ENCODE measurements at places on chromosomes 11 and 22.
A peak's percentile ranks its signal among the peaks of the same experiment; 100 is the strongest.

DNA sequence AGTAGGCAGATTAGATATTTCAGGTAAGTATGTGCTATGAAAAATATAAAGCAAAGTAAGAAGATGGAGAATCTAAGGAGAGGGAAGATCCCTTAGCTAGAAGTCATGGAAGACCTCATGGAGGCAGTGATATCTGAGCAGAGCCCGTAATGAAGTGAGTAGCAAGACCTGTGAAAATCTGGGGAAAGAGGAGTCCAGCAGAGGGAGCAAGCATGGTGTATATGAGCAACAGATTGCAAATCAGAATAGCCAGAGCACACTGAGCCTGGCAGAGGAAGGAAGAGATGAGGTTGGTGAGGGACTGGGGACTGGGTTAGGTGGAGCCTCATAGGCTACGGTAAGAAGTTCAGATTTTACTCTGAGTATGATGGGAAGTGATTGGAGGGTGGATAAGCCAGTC lies 9.4 kb downstream of the LHFPL7 start:
- no peak for DNase-seq

- peak; percentile 21 for DNase-seq
Measured at GRCh38 chr22:43060183-43060582, 29.0 kb downstream of the TTLL1 start.

GRCh38 chr22:38611559-38611958 lies 41.6 kb upstream of the DMC1 start:
- DNase-seq: no peak

DNA sequence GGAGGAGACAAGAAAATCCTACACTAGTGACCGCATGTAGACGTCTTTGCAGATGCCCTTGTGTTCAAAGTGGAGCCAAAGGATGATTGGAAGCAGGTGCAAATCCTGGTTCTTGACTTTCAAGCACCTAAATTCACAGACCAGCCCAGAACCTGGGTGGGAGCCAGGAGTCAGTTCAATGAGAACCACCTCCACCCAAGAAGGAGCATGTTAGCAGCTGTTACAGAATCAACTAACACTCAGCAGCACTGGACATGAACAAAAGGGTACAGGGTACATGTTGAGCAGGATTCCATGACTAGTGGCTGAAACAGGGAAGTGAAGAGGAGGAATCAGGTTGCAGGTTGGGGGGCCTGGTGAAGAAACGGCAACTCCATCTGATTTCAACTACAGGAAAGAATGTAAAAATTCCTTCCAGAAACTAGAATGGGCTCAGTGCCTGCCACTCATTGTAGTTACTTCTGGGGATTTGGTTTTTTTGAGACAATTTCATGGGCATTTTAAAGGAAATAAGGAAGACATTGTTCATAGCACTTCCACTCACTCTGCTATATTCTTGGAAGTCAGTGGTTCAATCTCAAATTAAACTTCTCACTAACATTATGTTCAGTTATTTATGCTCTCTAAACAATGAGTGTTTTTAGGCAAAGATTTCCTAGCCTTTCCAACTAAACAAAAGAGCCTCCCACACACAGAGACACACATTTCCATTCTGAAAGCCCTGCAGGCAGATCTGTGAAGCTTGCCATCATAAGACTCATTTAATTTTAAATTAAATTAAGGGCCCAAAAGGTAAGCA lies 173.3 kb downstream of the CADM1 start:
- no peak for DNase-seq

- no peak for DNase-seq
Measured at GRCh38 chr11:128210148-128210940, 377.0 kb downstream of the ETS1 start.

GRCh38 chr11:19445771-19446170 lies 205.0 kb upstream of the E2F8 start:
- DNase-seq: no peak

DNA sequence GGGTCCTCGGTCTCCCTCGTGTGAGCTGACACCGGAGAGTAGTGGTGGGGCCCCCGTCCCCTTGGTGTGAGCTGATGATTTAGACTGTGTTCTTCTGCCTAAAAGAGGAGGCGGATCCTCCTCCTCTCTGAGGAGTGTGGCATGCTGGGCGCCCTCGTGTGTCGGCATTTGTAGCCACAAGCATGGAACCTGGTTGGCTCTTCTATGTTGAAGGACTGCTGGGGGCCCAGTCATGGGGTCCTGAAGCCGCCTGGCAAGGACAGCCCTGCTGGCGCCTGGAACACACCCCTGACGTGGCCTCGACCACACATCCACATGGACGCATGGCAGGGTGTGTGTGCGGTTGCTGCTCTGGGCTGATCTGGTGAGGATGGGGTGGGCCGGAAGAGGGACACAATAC lies 50.2 kb downstream of the AP2A2 start:
- peak; percentile 26 for DNase-seq

GRCh38 chr11:19924311-19924710 lies 211.7 kb downstream of the NAV2 start:
- no peak for DNase-seq

- no peak for DNase-seq
Measured at GRCh38 chr11:2088746-2089535, 50.2 kb downstream of the IGF2 start.

- no peak for DNase-seq
Measured at GRCh38 chr11:119341222-119342022, 739 bp upstream of the C1QTNF5 start.

DNA sequence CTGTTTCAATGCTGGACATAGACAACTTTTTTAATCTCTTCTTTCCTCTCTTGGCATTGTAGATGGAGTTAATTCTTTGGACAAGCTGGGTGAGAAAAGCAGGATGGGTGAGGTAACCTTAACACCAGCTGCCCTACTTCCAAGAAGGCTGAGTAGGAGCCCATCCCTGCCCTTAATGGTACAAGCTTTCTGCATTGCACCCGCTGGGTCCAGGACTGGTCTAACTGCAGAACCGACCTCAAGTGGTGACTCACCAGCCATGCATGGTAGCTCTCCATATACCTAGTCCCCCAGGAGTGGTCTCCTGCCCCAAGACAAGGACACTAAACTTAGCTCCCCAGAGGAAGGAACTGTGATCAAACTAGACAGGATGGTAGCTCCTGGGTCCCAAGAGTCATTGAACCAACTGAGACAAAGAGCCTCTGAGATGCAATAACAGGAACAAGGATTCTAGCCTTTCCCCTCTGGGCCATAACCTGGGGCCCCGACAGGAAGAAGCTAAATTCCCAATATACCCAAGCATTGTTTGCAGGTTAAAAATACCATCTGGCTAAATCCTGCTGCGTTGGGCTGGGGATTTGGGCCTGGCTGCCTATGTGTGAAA lies 32.1 kb downstream of the RPL27A start:
- no peak for DNase-seq

DNA sequence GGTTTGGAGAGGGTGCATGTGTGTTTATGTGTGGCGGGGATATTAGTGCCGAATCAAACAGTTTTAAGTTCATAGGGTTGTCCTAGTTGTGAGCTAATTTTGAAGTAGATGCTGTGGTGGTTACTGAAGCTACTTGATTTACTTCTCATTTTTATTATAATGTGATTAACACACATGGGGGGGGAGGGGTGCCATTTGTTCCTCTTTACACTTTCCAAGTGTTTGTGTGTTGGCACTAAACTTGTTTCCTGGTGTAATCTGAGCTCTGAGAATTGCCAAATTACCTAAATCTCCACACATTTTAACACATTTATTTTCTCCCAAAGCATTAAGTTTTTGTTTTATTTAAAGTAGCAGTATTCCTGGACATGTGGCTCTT lies 60.1 kb downstream of the ZNRF3 start:
- peak; percentile 66 for DNase-seq

DNA sequence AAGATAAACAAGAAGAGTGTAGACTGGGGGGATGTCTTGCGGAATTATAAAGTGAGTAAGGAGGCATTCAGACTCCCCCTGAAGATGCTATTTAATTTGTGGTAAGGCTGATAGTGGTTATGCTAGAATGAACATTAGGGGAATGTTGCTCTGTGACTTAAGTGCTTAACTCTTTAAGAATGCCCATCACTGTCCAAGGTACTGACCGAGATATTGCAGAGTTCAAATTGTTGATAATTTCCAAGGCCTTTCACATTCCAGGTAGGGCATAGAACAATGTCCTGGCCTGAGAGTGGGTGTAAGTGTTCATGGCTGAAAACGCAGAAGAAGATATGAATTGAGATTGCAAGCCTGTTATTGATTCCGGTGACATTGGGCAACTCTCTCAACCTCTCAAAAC lies 90.3 kb upstream of the SEZ6L start:
- no peak for DNase-seq

DNA sequence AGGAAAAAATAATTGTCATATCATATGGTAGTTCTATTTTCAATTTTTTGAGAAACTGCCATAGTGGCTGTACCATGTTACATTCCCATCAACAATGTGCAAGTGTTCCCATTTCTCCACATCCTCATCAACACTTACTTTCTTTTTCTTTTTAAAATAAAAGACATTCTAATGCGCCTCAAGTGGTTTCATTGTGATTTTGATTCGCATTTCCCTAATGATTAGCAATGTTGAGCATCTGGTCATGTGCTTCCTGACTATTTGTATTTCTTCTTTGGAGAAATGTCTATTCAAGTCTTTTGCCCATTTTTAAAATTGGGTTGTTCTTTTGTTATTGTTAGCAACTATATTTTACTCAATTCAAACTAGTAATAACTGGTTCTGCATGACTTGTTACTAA lies 8.4 kb downstream of the MCHR1 start:
- no peak for DNase-seq

GRCh38 chr11:36997656-36998055 lies 399.6 kb upstream of the RAG2 start:
- DNase-seq: no peak

DNA sequence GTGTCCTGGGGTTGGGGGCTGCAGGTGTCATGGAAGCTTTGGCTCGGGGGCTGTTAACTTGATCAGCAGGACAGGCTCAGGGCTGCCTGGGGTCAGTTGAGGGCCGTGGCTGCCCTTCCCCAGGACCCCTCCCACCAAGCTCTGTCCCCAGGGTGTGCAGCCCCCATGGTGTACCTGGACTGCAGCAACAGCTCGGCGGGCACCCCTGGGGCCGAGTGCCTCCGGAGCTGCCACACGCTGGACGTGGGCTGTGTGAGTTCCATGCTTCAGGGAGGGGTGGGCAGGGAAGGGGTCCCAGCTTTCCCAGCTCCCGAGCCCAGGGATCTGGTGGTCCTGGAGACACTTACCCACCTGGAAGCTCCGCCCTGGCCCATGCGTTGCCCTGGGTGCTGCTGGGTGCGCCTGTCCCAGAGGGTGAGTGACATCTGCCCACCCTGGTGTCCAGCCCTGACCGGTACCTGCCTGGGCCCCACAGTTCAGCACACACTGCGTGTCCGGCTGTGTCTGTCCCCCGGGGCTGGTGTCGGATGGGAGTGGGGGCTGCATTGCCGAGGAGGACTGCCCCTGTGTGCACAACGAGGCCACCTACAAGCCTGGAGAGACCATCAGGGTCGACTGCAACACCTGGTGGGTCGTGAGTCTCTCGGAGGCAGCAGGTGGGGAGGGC lies 11.3 kb downstream of the MUC5B start:
- DNase-seq: no peak

DNA sequence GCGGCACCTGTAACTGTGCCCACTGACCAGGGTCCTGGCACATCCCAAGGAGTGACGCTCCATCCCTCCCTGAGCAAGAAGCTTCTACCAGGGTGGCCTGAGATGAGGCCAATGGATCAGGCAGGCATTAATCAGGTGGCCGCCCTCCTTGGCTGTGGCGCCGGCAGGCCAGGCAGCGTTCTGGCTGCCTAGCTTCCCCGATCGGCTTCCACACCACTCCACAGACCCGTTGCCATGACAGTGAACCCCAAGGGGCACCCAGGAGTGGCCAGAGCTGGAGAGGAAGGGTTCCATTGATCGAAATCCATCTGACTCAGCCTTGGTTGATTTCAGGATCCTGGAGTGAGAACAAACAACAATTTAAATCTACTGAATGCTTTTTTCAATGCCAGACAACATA lies 20.5 kb downstream of the LRRC55 start:
- no peak for DNase-seq

DNA sequence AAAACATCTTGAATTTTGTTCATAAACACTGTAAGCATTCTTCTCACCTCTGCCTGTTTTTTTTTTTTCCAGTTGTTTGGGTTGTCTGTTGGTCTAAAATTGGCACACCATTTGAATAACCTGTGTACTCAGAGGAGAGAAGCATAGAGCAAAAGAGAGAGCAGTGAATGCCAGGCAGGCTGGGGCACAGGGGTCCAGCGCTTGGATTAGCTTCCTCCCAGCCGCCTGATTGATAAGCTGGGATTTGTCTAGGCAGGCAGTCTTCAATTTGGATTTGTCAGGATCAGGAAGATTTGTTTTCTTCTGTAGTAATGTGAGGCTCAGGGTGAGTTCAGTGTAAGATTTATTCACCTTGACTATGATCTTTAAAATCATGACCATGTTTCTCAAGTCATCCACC lies 59.0 kb downstream of the ARL14EP start:
- DNase-seq: no peak

DNA sequence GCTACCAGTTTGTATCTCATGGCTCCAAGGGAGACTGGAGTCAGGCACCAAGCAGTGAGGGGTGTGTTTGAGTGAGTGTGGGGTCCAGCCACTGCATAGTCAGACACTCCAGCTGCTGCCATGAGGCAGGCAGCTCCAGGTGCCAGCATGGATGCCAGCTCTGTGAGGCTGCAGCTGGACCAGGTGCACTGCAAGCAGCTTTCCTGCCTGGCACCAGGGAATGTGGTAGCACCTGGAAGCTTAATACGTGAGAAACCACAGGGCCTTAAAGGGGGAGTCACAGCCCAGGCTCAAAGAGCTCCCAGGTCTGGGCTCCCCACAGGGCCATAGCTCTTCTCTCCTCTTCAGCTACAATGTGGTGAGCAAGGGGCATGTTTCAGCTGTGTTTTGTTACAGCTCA lies 817.8 kb upstream of the LUZP2 start:
- no peak for DNase-seq

DNA sequence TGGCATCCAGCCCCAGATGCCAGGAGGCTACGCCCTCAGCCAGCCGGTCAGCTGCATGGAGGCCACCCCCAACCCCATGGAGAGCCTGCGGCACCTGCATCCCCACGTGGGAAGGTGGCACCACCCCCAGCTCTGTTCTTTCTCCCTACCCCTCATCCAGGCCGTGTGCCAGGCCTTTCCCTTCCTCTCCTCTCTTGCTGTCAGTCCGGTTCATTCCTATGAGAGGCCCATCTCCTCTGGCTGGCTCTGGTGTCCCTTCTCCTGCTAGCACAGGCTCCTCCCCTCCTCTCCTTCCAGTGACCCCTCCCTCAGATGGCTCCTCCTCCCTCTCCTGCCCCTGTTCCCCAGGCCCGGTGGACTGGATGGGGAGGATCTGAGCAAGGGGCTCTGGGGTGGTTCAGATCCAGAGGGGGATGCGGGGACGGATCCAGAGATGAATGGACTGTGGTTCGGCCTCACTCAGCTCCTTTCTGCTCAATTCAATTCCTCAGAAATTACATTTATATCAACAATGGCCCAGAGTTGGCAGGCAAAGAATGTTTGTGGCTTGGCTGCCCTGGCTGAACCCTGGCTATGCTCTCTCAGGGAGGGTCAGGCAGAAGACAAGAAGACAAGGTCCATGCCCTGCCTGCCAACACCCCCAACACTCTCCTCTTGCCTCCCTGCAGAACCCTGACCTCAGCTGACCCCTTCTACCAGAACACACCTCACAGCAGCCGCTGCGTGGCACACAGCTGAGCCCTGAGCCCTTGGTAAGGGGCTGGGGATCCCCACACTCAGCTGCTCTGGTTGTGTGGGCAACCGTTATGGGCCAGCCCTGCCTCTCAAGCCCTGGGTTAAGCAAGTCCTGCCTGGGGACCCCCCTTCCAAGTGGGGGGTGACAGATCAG lies 18.5 kb upstream of the LRRC10B start:
- DNase-seq: no peak

All from inflammatory macrophage treated with lipopolysaccharide for 4 hours (primary cell).